ENCODE measurements at places on chromosomes 7 and 10.

GRCh38 chr7:1934756-1935155 lies 264.7 kb downstream of the ELFN1 start:
- peak; percentile 78 for DNase-seq

GRCh38 chr10:7423521-7423920 lies 12.7 kb upstream of the SFMBT2 start:
- DNase-seq: no peak

GRCh38 chr10:52030975-52031374 lies 283.1 kb upstream of the DKK1 start:
- DNase-seq: no peak

- no peak for DNase-seq
Observed at GRCh38 chr10:283916-284356, 148.7 kb downstream of the ZMYND11 start.

All from NCI-H2171 (cell line).